ENCODE measurements at places on chromosomes 3 and 15.
A peak's percentile ranks its signal among the peaks of the same experiment; 100 is the strongest.

GRCh38 chr3:64459711-64460110 is 228.1 kb downstream of the ADAMTS9 start:
- DNase-seq = peak; percentile 84

DNA sequence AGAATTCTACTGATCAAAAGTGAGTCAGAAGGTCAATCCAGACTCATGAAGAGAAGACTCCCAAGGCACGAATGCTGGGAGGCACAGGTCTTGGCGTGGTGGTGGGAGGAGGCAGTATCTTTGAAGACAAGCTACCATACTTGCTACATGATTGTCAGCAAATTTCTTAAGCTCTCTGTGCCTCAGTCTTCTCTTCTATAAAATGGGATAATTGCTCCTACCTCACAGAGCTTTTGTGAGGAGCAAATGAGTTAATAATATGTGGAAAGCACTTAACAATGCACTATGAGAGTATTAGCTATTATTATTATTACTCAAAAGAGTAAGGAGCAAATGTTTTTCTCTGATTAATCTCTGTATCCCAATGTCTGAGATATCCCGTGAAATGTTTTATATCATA is 36.2 kb downstream of the EHD4 start:
- DNase-seq = no peak

- DNase-seq = no peak
Measured at GRCh38 chr3:26668171-26668570, 45.6 kb downstream of the LRRC3B start.

- DNase-seq = no peak
Measured at GRCh38 chr3:188497021-188497420, 343.1 kb downstream of the LPP start.

- peak; percentile 46 for DNase-seq
Measured at GRCh38 chr15:92914768-92915221, 14.7 kb downstream of the CHD2 start.

GRCh38 chr15:77503240-77503639 is 82.6 kb downstream of the HMG20A start:
- no peak for DNase-seq

- DNase-seq = no peak
Measured at GRCh38 chr3:59143447-59143846, 93.6 kb upstream of the CFAP20DC start.

- DNase-seq = no peak
Measured at GRCh38 chr3:79063624-79064023, 704.2 kb downstream of the ROBO1 start.

All from amniotic epithelial cell (primary cell).